ENCODE measurements at places on chromosomes 6 and 20.

DNA sequence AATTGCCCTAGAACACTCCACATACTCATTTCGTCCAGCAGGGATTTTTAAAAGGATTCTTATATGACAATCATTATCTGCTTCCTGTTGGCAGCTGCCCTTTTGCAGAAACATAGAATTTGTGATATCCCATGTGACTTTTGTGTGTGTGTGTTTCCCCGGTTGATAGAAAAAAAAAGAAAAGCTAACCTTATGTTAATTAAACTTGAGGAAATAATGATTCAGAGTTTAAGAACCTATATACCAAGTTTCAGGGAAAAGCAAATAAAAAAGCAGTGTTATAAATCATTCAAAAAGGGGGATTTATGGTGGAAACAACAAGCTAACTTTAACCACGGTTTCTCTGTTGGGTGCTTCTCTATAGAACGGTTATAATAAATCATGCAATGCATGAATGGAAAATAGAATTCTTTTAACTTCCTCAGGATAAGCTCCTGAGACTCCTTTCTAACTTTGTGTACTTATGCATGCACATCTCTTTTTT is 826.9 kb upstream of the EYS start:
- DNase-seq: no peak

DNA sequence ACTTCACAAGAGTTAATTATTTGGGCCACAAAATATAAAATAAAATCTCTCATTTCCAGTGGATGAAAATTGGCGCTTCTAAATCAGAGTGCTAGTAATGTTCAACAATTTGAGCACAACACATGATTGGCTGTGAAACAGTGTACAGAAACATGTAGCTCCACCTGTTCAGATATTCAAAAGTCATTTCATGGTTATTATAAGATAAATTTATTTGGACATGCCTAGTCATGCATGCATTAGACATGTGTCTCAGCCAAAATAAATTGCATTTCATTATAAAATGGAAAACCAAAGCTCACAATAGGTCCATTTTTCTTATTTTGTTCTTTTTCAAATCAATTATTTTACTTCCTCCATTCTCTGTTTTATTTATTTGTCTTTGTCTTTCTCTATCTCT is 374.8 kb downstream of the LMBRD1 start:
- no peak for DNase-seq

- no peak for DNase-seq
Observed at GRCh38 chr20:44603327-44603726, 20.9 kb downstream of the PKIG start.

DNA sequence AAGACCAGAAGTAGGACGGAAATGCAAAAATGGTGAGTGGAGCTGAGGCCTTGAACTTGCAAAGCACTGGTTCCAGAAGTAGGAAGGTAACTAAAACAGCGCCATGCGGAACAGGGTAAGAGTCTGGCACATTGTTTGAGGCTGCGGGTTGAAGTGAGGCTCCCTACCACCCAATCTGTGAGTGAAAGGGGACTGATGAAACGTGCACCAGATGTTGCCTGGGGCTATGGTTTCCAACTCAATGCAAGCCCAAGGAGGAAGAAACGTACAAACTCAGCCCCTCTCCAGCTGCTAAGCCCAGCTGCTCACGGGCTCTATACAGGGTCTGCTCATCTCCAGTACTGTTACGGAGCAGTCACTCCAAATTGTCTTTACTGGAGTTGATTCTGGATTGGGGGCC is 68.7 kb upstream of the KCNK16 start:
- no peak for DNase-seq

- DNase-seq: no peak
Observed at GRCh38 chr20:37577981-37578380, 50.3 kb upstream of the BLCAP start.

GRCh38 chr6:127762284-127762683 is 138.6 kb downstream of the THEMIS start:
- no peak for DNase-seq
